ENCODE measurements at places on chromosomes 11 and 22. TPM values are rescaled to one million over a fixed set of nuclear protein-coding genes. Genes with fewer than 3 reads are reported as not detected.

GRCh38 chr11:97702951-97703350, 1313.1 kb downstream of the JRKL start:
- DNase-seq, result no peak

GRCh38 chr11:44592125-44592940, 26.9 kb downstream of the CD82 start:
- DNase-seq, result no peak

DNA sequence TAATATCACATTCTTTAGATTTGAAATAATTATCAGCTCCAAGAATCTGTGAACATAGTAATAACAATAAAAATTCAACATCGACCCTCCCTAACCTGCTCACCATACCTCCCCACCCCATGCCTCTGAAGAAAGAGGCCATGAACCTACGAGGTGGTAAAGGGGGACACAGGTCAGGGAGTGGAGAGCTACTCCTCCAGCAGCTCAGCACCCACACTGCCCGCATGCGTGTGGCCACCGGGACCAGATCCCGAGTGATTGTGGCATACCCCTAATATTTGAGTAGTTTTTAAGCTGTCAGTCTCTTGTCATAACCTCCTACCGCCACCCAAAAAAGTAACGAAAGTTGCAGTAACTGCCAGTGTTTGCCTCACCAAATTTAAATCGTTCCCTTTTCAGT, 16.8 kb upstream of the ADSL start:
- DNase-seq, result no peak

DNA sequence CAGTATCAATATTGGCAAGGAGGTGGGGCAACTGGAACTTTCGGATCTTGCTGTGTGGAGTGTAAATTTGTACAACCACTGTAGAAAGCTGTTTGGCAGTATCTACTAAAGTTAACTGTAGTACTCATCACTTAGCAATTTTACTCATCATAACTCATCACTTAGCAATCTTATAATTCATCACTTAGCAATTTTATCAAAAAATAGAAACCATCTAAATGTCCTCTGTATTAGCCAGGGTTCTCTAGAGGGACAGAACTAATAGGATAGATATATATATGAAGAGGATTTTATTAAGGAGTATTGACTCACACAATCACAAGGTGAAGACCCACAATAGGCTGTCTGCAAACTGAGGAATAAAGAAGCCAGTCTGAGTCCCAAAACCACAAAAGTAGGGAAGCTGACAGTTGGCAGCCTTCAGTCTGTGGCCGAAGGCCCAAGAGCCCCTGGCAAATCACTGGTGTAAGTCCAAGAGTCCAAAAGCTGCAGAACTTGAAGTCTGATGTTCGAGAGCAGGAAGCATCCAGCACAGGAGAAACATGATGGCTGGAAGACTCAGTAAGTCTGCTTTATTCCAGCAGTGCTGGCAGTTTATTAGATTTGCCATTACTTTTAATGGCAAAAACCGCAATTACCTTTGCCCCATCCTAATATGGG, 92.9 kb upstream of the USP47 start:
- DNase-seq, result no peak

DNA sequence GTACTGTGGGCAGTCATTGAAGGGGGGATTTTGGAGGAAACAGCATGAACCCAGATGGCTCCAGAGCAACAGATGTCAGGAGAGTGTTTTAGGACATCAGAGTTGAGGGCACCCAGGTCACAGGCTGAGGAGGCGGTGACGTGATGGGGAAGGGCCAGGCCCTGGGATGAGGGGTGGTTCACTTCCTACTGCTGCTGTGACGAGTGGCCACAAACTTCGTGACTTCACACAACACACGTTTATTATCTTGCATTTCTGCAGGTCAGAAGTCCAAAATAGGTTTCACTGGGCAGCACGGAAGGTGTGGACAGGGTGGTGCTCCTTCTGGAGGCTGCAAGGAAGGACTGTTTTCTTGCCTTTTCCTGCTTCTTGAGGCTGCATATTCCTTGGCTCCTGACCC, 77.7 kb upstream of the RAB1B start:
- DNase-seq, result no peak

DNA sequence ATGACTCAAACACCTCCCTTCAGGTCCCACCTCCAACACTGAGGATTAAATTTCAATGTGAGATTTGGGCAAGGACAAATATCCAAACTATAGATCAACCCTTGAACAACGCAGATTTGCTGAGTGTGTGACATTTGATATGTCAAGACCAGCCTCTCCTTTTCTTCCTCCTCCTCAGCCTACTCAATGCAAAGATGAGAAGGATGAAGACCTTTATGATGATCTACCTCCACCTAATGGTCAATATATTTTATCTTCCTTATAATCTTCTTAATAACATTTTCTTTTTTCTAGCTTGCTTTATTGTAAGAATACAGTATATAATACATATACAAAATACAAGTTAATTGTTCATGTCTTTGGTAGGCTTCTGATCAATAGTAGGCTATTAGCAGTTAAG, 67.5 kb upstream of the MPPED2 start:
- no peak for DNase-seq

- DNase-seq, result no peak
Observed at GRCh38 chr22:39724390-39724789, 153.8 kb downstream of the CACNA1I start.

DNA sequence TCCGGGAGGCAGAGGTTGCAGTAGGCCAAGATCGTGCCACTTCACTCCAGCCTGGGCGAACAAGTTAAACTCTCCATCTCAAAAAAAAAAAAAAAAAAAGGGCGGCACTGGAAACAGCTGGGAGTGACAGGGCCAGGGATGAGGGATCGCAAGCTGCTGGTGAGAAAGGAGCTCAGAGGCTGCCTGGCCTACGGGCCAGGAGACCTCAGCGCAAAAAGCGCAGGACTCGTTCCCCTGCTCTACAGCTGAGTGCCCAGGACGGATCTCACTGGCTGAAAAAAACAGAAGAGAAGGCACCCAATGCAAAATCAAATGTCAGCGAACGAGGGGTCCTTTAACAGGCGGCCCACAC, 650 bp upstream of the NUP50 start:
- peak; percentile 58 for DNase-seq

DNA sequence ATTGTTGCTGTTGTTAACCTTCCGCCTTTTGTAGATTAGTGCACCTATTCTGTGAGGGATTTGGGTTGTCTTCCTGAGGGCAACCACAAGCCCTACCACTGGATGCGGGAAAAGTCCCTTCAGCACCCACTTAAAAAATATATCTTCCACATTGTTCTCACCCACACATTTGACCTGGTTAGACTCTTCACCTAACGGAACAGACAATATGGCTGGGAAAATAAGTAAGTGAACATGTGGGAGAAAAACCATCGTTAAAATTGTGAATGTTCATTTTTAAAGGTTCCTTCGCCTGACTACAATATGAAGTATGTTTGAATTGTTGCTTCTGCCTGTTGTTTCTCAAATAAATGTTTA, 72.0 kb upstream of the MPEG1 start:
- no peak for DNase-seq

Gene CHST1
- total RNA-seq, result not detected

Gene NCAPH2
- total RNA-seq, result 62.9 TPM

Gene RFPL2
- total RNA-seq, result not detected

Gene RBMXL2
- total RNA-seq, result not detected

Gene TMEM258
- 217 TPM for total RNA-seq

Gene PAMR1
- total RNA-seq, result 1.1 TPM

All from PC-9 (cell line).